ENCODE measurements at places on chromosomes 12 and 14.

- no peak for DNase-seq
Observed at GRCh38 chr14:21098076-21098891, at the start of gene ZNF219. TSS of gene ZNF219 (minus strand) at chr14:21098655. CDS start at chr14:21093591, 5,064 bp downstream.

GRCh38 chr12:21984375-21984774 lies 43.1 kb upstream of the ABCC9 start:
- no peak for DNase-seq

DNA sequence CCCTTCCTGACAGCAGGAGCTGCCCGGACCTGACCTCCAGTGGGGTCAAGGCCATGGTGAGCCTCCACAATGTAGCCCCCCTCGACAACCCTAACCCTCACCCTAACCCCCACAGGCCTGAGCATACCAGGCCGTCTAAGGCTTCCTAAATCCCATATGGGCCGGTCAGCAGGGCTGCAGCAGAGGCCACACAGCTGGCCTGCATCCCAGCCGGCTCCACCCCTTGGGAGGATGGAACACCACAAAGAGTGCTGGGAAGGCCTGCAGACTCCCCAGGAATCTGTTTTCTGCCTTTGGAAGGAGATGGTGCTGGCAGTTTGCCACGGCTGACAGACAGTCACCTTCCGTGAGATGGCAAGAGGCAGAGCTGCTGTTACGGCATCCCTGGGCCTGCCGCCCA lies 2.8 kb downstream of the TMEM179 start:
- no peak for DNase-seq

DNA sequence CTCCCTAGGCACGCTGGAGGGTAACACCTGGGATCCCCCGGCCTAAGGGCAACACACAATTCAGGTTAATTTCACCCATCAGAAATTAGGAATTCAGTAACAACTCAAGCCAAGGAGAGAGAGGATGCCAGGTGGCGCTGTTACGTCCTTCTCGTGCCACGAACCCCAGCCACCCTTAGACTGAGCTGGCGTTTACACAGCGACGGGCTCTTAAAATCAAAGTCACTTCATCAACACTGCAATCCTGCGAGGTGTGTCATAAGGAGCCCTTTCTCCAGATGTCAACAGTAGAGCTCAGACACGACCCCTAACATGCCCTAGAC lies 110.6 kb upstream of the TMEM132D start:
- DNase-seq, result no peak

GRCh38 chr14:87944987-87945604 lies 47.9 kb downstream of the GALC start:
- no peak for DNase-seq

- no peak for DNase-seq
Observed at GRCh38 chr12:127075981-127076380, 1191.0 kb upstream of the TMEM132C start.

- no peak for DNase-seq
Observed at GRCh38 chr12:89514751-89515150, 9.8 kb downstream of the GALNT4 start.

DNA sequence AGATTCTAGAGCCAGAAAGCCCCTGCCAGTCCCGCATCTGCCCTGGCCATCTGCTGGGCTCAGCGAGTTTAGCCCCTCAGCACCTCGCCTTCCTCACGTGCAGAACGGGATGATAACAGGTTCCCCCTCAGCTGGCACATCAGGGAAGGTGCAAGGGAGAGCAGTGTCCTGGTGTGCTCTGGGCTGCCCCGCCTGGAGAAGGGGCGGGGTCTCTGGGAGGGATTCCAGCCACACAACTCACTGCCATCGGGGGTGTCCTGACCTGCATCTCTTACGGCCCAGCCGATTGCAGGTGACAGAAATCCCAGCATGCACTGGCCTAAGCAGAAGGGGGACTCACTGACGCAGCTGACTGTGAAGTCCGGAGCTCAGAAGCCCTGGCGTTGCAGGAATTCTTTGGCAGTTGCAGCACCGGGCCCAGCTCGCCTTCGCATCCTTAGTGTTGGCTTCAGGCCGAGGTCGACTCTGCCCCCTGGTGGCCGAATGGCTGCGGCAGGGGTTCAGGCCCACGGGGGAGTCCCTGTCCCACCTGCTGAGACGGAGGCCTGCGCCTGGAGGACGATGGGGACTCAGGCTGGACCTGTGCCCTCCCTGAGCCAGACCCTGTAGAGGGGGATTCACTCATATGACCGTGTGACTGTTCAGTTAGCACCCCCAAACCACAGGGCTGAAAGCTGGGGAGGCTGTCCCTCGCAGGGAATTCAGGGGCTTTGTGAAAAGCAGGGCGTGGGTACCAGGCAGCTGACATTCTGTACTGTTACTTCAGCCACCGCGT lies 178.6 kb downstream of the ADGRD1 start:
- peak; percentile 51 for DNase-seq

DNA sequence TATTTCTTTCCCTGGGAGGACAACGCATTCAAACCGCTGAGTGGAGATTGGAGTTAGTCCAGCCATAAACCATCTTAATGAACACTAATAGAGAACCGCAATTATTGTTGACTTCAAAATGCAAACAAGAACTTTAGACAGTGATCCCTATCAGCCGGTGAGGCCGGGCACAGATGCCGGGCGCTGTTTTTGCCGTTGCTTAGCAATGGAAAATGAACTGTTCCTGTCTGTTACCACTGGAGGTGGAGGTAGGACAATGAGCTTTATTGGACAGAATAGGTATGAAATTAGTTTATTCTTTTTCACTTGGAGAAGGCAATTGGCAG lies 216.8 kb downstream of the TTC8 start:
- DNase-seq, result no peak

DNA sequence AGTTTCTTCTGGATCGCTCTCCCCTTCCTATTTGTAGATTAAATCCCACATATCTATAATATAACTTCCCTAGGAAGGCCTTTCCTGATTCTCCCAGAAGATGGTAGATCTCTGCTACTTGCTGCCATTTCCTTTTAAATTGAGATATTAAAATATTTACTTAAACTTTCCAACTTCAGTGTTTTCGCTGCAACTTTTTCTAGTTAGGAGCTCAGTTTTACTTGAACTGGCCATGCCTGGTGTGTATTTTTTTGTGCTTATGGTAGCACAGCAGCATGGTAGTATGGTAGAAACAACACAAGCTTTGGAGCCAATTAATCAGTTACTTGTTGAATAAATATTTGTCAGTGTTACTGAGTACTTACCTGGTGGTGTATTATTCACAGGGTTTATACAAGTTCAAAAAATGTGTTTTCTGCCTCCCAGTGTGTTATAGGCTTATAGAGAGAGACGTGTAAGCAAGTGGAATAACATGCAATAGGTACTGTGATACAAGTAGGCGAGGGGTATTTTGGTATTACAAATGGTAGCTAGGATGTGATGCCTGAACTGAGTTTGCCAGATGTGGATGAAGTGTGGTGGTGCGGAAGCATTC lies 2.9 kb downstream of the POLR3B start:
- DNase-seq, result no peak

- DNase-seq, result no peak
Observed at GRCh38 chr14:90105756-90106155, 44.0 kb downstream of the KCNK13 start.

- DNase-seq, result no peak
Observed at GRCh38 chr12:27261866-27262265, 17.8 kb downstream of the STK38L start.

- no peak for DNase-seq
Observed at GRCh38 chr14:30958555-30959407, 66.7 kb upstream of the AP4S1 start.

DNA sequence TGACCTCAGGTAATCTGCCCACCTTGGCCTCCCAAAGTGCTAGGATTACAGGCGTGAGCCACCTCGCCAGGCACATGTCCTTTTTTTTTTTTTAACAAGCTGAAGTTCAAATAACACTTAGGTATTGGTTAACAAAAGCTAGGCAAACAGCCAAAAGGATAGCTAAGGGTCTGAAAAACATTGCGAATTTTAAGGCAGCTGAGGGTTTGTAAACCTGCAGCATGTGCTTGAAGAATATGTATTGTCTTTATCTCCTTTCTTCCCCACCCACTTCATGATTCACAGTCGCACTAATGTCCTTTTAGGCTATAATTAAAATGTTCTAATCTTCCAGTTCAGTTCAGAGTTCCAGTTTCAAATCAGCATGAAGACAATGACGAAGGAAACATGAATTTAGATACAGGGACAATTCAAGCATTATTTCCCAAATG lies 30.1 kb upstream of the CERS5 start:
- no peak for DNase-seq

- no peak for DNase-seq
Observed at GRCh38 chr14:81269100-81269978, 48.6 kb upstream of the GTF2A1 start.

- no peak for DNase-seq
Observed at GRCh38 chr12:4250691-4251090, 22.9 kb upstream of the CCND2 start.

DNA sequence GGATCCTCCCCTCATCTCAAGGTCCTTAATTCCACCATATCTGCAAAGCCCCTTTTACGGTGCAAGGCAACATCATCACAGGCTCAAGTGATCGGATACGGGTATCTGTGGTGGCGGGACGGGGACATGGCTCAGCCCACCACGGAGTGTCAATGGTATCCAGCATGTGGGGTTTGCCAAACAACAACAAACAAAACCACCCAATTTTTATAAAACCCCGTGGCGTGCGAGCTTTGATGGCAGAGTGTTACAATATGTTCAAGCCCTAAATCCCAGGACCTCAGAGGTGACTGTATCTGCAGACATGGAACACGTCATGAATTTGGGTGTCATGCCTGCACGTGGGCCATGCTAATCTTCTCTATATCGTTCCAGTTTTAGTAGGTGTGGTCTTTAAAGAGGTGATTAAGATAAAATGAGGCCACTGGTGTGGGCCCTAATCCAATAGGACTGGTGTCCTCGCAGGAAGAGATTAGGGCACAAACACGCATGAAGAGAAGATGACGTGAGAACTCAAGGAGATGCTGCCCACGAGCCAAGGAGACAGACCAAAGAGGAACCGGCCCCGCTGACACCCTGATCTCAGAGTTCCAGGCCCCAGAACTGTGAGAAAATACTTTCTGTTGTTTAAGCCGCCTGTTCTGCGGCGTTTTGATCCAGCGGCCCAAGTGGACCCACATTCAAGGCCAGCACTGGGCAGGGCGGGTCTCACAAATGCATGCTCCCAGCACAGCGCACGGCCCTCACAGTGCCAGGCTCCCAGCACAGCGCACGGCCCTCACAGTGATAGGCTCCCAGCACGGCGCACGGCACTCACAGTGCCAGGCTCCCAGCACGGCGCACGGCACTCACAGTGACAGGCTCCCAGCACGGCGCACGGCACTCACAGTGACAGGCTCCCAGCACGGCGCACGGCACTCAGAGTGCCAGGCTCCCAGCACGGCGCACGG lies 6.7 kb upstream of the GOLGA3 start:
- no peak for DNase-seq
